Osteocyte (in vitro differentiated cells): ENCODE measurements at places on chromosomes 4 and X. TPM values are rescaled to one million over a fixed set of nuclear protein-coding genes. Genes with fewer than 3 reads are reported as not detected.

The EXOC1 gene
- total RNA-seq = 31.8 and 33.3 TPM in 2 replicates

The ENPP6 gene
- total RNA-seq = not detected in 2 replicates

DNA sequence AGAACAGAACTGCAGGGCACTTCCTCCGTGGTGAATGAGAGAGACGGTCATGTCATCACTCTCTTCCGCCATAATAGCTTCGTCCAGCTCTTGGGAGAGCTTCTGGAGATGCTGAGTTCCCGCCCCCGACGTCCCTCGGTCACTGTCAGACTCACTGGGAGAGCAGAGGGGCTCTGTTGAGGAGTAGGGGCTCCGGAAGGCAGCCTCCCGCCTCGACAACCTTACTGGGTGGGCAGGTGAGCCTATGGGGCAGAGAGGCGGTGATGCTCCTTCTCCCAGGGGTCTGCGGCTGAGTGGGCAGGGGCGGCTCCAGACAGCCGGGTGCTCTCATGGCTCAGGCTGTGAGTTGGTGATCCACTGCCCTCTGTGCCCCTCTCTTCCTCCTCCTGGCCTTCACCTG is 25.8 kb upstream of the ARHGEF38 start:
- no peak overlapping the region for H3K27ac ChIP-seq
- no peak overlapping the region for H3K4me3 ChIP-seq
- DNase-seq = no peak

GRCh38 chr4:41432881-41433280 is 105.1 kb upstream of the LIMCH1 start:
- H3K27ac ChIP-seq = no peak overlapping the region
- no peak for DNase-seq
- peaks cover 8% of the 10 kb centered on the region for H3K27me3 ChIP-seq

DNA sequence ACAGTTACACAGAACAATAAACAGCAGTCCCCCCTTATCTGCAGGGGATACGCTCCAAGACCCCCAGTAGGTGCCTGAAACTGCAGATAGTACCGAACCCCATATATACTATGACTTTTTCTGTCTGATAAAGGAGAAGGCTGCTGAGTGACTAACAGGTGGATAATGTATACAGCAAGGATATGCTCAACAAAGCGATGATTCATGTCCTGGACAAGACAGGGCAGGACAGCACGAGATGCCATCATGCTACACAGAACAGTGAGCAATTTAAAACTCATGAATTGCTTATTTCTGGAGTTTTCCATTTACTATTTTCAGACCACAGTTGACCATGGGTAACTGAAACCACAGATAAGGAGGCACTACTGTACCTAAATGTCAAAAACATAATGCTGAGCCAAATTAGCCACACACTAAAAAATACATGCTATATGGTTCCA is 76.1 kb downstream of the MANBA start:
- no peaks in the 10 kb centered on the region for H3K4me1 ChIP-seq
- H3K27me3 ChIP-seq = no peaks in the 10 kb centered on the region
- H3K27ac ChIP-seq = no peak overlapping the region
- no peak overlapping the region for H3K4me3 ChIP-seq
- no peak for DNase-seq
- H3K36me3 ChIP-seq = peaks cover 13% of the 10 kb centered on the region
